Activated CD8-positive, alpha-beta T cell treated with anti-CD3 and anti-CD28 coated beads for 36 hours (primary cell): ENCODE measurements at places on chromosomes 7 and 10.

- H3K4me3 ChIP-seq: no peak overlapping the region
- no peak for DNase-seq
Measured at GRCh38 chr7:19920166-19920565, 146.7 kb upstream of the TMEM196 start.

DNA sequence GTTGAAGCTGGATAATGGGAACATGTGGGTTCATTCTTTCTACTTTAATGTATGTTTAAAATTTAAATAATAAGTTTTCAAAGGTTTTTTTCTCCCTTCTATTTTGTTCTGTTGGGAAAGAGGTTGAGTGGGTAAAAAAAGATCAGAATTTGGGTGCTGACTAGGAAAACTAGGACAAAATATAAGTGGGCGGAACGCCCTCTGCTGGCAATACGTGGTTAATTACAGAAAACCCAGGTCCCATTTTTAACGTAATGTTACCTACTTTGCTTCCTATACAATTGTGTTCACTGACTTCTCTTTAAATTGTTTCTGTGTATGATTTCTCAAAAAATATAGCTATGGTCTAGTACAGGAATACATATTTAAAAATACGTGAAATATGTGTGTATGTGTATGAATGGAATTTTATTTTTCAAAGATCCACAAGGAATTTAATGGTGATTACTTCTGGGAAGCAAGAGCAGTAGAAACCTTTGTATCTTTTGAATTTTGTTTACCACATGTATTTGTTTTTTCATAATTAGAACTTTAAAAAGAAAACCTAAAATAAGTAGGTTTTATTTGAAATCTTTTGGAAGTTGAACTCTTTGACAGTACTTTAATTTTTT, 8.7 kb downstream of the ECD start:
- H3K27me3 ChIP-seq: no peaks in the 10 kb centered on the region
- peaks cover 42% of the 10 kb centered on the region for H3K36me3 ChIP-seq
- no peak overlapping the region for H3K4me3 ChIP-seq
- H3K27ac ChIP-seq: peak overlapping the region; percentile 63

- H3K27me3 ChIP-seq: peaks cover 2% of the 10 kb centered on the region
- H3K4me3 ChIP-seq: no peak overlapping the region
- H3K27ac ChIP-seq: no peak overlapping the region
- no peak for DNase-seq
- no peaks in the 10 kb centered on the region for H3K36me3 ChIP-seq
Measured at GRCh38 chr10:60921633-60922032, 22.4 kb downstream of the RHOBTB1 start.

DNA sequence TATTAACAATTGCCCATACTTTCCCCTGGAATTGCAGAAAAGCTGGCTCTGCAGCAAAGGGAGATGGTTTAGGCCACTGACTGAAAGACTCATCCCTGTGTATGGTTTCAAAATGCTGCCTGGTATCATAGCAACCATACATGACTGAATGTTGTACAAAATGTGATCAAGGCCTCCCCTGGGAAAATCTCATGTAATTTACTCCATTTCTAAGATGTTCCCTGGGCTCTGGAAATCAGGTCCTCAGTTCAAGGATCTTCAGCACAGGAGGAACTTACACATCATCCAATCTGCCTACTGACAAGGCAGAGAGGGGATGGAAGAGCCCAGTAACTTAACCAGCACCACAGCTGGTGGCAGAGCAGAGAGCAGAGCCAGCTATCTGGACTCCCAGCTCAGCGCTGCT, 111.8 kb downstream of the JAZF1 start:
- no peaks in the 10 kb centered on the region for H3K27me3 ChIP-seq
- H3K4me1 ChIP-seq: peaks cover 2% of the 10 kb centered on the region
- DNase-seq: no peak
- no peaks in the 10 kb centered on the region for H3K36me3 ChIP-seq
- no peak overlapping the region for H3K27ac ChIP-seq
- no peak overlapping the region for H3K4me3 ChIP-seq

DNA sequence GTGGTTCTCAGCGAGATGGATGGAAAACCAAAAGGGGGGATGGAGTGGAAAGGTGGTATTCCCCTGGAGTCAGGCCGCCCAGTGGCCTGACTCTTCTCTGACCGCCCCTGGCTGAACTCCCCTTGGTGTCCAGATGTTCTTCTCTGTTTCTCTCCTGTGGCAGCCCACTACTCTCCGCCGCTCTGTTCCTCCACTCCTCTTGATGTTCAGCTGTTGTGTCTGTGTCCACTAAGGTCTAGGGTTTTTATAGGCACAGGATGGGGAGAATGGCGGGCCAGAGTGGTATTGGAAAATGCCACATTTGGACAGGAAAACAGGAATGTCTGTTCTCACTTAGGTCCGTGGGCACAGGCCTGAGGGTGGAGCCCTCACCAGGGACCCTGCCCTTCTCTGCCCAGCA, 954.3 kb upstream of the MBL2 start:
- no peaks in the 10 kb centered on the region for H3K27me3 ChIP-seq
- no peaks in the 10 kb centered on the region for H3K4me1 ChIP-seq
- no peak overlapping the region for H3K4me3 ChIP-seq
- DNase-seq: no peak
- H3K27ac ChIP-seq: no peak overlapping the region

DNA sequence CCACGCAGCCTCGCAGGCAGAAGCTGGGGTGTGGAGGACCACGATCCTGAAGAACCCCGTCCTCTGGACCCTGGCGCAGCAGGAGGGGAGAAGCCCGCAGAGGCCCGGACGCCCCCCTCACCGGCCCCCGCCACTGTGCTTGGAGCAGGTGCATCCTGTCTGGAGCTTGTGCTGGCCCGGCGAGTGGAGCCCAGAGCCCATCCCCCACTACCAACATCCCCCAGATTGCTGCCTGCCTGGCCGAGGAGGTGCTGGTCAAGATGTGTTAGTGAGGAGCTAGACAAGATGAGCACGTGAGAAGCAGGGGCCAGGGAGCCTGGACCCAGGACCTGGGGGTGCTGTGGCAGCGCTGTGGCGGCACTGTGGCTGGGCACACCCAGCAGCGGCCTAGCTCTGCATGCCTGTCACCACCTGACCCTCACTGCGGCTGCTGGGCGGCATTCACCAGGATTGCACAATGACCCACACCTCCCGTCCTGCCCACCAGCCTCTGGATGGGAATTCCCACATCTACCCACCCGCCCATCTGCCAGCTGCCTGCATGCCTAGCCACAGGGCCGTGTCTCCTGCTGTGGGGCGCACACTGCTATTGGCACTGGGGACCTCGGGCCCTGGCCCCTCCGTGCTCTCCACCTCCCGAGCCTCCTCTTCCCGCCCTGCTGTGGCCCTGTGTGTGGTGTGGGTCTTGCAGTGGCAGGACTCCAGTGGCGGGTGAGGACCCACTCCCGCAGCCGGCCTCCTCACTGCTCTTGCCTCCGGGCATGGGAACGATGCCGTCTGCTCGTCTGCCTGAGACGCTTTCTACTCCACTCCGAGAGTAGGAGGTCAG, 11.8 kb downstream of the GPR146 start:
- H3K27me3 ChIP-seq: no peaks in the 10 kb centered on the region
- no peak overlapping the region for H3K4me3 ChIP-seq
- DNase-seq: no peak
- H3K36me3 ChIP-seq: no peaks in the 10 kb centered on the region
- H3K27ac ChIP-seq: no peak overlapping the region

GRCh38 chr7:4030346-4030950, 651.6 kb upstream of the FOXK1 start:
- H3K4me3 ChIP-seq: no peak overlapping the region
- no peak for DNase-seq
- no peaks in the 10 kb centered on the region for H3K36me3 ChIP-seq
- H3K27me3 ChIP-seq: peaks cover 5% of the 10 kb centered on the region
- H3K27ac ChIP-seq: no peak overlapping the region

DNA sequence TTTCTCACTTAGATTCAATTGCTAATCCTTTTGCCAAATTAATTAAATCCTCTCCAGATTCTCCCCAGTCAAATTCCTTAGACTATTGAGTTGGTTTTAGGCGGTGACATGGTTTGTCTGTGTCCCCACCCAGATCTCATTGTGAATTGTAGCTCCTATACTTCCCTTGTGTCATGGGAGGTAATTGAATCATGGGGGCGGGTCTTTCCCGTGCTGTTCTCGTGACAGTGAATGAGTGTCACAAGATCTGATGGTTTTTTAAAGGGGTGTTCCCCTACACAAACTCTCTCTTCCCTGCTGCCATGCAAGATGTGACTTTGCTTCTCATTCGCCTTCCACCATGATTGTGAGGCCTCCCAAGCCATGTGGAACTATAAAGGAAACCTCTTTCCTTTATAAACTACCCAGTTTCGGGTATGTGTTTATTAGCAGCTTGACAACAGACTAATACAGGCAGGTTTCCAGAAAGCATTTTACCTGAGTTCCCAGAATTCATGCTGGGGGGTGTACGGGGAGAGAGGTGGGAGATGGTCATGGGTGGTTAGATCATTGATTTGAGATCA, 44.7 kb upstream of the GARS1 start:
- DNase-seq: no peak
- no peak overlapping the region for H3K4me3 ChIP-seq
- no peaks in the 10 kb centered on the region for H3K4me1 ChIP-seq
- H3K27me3 ChIP-seq: no peaks in the 10 kb centered on the region
- no peak overlapping the region for H3K27ac ChIP-seq

- no peaks in the 10 kb centered on the region for H3K36me3 ChIP-seq
- no peak for DNase-seq
- H3K27me3 ChIP-seq: peaks cover 2% of the 10 kb centered on the region
- H3K4me1 ChIP-seq: no peaks in the 10 kb centered on the region
- no peak overlapping the region for H3K4me3 ChIP-seq
Measured at GRCh38 chr10:62577076-62577475, 202.9 kb downstream of the ZNF365 start.

- H3K4me1 ChIP-seq: peaks cover 24% of the 10 kb centered on the region
- H3K36me3 ChIP-seq: no peaks in the 10 kb centered on the region
- H3K27me3 ChIP-seq: no peaks in the 10 kb centered on the region
- H3K27ac ChIP-seq: no peak overlapping the region
- H3K4me3 ChIP-seq: no peak overlapping the region
Measured at GRCh38 chr10:132685921-132686680, 99.8 kb downstream of the NKX6-2 start.
